Right cardiac atrium (tissue), 5 donors: ENCODE measurements at places on chromosomes 4 and X. TPM values are rescaled to one million over a fixed set of nuclear protein-coding genes. Genes with fewer than 3 reads are reported as not detected.

The NXF2B gene
- not detected for polyA plus RNA-seq

The TRIM2 gene
- 7.6 TPM for polyA plus RNA-seq

The FAT1 gene
- 29.7 TPM for polyA plus RNA-seq

The LNX1 gene
- 6.8 TPM for polyA plus RNA-seq

The BEX1 gene
- 25.8 TPM for polyA plus RNA-seq

The AMOT gene
- 2.6 TPM for polyA plus RNA-seq

The ABRAXAS1 gene
- 3.0 TPM for polyA plus RNA-seq
